Skeletal muscle tissue (tissue), 5 donors: ENCODE measurements at places on chromosomes 1 and 21. TPM values are rescaled to one million over a fixed set of nuclear protein-coding genes. Genes with fewer than 3 reads are reported as not detected.

Gene TTC34
- under 0.01 TPM for total RNA-seq

Gene CDC42SE1
- total RNA-seq: 27.1 TPM

Gene PYHIN1
- total RNA-seq: not detected

Gene MXRA8
- 60.0 TPM for total RNA-seq

Gene TNFRSF9
- under 0.01 TPM for total RNA-seq

Gene OR2M3
- total RNA-seq: not detected

Gene BEND5
- 5.7 TPM for total RNA-seq

Gene GBP3
- 2.1 TPM for total RNA-seq

Gene CEPT1
- 54.3 TPM for total RNA-seq

Gene LAMC2
- total RNA-seq: 0.52 TPM

Gene TAS1R1
- total RNA-seq: 5.7 TPM

Gene MTARC2
- total RNA-seq: 10.4 TPM

Gene LRRC71
- total RNA-seq: not detected

Gene LCE1A
- not detected for total RNA-seq

Gene MX2
- total RNA-seq: 6.8 TPM

Gene CHAF1B
- 2.1 TPM for total RNA-seq

Gene APCS
- 0.52 TPM for total RNA-seq

Gene SYF2
- 33.9 TPM for total RNA-seq

Gene PROX1
- total RNA-seq: 6.3 TPM

Gene TFF2
- not detected for total RNA-seq

Gene APOBEC4
- total RNA-seq: not detected

Gene LRRC53
- not detected for total RNA-seq

Gene FCGR2B
- total RNA-seq: 0.52 TPM

Gene MASP2
- under 0.01 TPM for total RNA-seq

Gene OR2T8
- not detected for total RNA-seq

Gene DCST1
- not detected for total RNA-seq

Gene LRRN2
- 2.1 TPM for total RNA-seq

Gene WDR64
- not detected for total RNA-seq

Gene PGLYRP4
- not detected for total RNA-seq

Gene NBPF6
- total RNA-seq: not detected

Gene NGF
- 2.1 TPM for total RNA-seq

Gene MPZ
- total RNA-seq: 63.7 TPM

Gene PAQR6
- total RNA-seq: 1.0 TPM

Gene BCL2L15
- under 0.01 TPM for total RNA-seq

Gene MYBPH
- 27.7 TPM for total RNA-seq

Gene ITLN2
- not detected for total RNA-seq

Gene ARL8A
- total RNA-seq: 12.5 TPM

Gene SEMA6C
- total RNA-seq: 15.7 TPM

Gene SLAMF8
- total RNA-seq: 1.6 TPM

Gene PLA2G2C
- not detected for total RNA-seq

Gene ZNF670
- 3.7 TPM for total RNA-seq

Gene GJA9
- total RNA-seq: not detected

Gene GBP6
- not detected for total RNA-seq

Gene KCNN3
- 3.7 TPM for total RNA-seq

Gene TRIM17
- 0.52 TPM for total RNA-seq

Gene ACTL8
- total RNA-seq: not detected

Gene RXFP4
- not detected for total RNA-seq

Gene CKS1B
- total RNA-seq: 31.8 TPM

Gene TTC22
- total RNA-seq: not detected

Gene SPRR2B
- not detected for total RNA-seq

Gene TAL1
- 3.1 TPM for total RNA-seq

Gene OLFM3
- 0.52 TPM for total RNA-seq
